ENCODE measurements at places on chromosomes 1 and 21.
A peak's percentile ranks its signal among the peaks of the same experiment; 100 is the strongest.

DNA sequence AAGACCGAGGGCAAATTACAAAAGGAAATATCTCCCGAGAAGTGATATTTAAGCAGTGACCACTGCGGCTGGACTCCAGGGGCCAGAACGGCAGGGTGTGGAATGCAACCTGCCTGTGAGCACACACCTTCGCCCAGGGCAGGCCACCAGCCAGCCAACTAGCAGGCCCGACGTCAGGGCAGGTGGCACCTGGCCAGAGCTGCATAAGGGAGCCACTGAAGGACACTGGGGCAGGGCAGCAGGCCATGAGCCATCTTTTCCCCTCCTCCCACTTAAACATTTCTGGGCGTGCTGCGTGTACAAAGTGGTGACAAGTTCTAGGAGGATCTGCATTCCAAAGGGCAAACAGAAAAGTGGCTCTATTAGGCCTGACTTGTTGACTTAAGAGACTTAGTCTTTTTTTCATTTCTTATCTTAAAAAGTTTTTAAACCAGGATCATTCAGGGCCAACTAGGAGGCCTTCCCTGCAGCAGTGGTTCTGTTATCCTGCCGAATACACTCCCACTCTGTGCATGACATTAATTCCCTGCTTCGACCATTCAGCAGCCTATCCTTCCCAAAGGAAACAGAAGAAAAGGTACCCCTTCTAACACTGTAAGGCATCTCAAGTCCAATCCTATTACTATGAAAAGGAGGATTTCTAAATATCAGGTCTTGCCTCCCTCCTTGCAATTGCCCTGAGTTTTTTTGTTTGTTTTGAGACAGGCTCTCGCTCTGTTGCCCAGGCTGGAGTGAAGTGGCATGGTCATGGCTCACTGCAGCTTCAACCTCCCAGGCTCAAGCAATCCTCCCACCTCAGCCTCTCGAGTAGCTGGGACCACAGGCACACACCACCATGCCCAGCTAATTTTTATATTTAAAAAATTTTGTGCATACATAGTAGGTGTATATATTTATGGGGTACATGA lies 96.3 kb downstream of the BCAR3 start:
- no peak for DNase-seq

DNA sequence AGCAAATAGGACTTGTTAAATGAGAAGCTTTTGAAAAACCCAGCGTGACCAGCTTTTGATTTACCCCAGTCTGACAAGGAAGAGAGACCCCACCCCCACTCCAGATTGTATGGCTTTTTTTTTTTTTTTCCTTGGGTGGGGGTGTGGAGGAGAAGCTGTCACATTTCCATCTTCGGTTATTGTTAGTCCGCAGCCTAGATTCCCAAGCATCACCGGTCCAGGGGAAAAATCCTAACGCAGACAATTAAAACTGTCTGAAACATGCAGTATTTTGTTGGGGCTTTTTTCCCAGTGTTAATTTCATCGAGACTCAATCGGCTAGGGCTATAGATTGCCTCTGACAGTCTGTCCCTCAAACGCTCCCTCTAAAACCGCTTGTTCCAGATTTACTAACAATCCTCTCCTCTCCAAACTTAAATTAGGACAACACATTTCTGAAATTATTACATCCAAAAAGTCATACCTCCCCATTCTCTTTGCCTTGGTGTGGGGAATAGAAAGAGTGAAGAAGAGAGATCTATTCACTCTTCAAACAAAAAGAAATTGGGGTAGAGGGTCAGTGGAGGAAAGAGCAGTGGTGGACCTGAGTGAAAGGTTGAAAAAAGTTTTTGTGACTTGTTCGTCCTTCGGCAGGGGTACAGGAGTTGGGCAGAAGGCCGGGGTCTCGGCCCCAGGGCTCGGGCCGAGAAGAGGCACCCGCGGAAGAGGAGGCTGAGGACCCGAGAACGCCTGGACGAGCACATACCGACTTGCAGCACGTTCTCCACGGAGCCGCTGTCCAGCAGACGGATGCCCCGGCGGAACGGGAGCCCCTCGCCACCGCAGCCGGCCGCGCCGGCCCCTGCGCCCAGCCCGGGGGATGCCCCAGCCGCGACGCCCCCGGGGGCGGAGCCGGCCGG lies 1.1 kb downstream of the ZSWIM5 start:
- DNase-seq, result no peak

- DNase-seq, result no peak
These were observed 4.0 kb upstream of the TNFRSF14 start for GRCh38 chr1:2552189-2552588.

DNA sequence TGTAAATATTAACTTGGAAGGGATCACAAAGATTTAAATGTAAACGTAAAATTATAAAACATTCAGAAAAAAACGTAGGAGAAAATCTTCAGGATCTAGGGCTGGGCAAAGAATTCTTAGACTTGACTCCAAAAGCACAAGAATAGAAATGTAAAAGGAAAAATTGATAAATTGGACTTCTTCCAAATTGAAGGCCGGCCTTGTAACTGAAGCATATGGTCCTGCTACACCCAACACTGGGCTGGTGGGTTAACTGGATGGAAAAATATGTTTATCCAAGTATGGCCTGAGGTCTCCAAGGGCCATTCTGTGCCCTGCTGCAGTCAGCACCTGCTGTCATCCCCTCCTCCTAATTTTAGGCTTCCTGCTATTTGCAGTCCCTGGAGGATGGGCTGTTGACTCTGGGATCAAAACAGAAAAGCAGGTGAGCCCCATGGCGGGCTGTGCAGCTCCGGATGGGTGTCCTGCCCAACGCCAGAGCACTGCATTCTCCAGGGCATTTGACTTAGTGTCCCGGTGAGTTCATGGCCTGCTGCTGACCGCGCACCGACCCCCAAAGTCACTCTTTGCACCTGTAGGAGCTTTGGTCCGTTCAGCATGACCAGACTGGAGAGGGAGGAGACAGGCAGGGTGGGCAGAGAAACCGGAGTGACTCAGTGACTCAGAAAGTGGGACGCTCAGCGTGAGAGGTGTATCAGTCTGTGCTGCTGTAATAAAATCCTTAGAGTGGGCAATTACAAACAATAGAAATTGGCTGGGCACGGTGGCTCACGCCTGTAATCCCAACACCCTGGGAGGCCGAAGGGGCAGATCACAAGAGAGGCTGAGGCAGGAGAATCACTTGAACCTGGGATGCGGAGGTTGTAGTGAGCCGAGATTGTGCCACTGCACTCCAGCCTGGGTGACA lies 6.1 kb upstream of the AIRE start:
- no peak for DNase-seq

DNA sequence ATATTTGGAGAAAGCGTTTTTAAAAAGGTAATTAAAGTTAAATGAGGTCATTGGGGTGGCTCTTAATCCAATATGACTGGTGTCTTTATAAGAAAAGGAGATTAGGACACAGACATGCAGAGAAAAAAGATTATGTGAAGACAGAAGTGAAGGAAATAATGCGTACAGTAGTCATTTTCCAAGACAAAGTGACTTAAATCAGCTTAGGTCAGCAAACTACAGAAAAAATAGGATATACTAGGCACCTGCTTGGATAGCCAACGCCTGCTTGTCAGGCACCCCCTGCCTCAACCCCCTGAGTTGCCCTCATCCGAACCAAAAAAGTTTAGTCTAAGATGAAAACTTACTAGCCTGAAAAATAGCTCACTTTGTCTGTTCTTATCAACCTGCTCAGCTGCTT lies 58.2 kb upstream of the SPAG17 start:
- no peak for DNase-seq

GRCh38 chr1:227192163-227192562 lies 126.1 kb downstream of the CDC42BPA start:
- no peak for DNase-seq

- no peak for DNase-seq
These were observed 152.5 kb upstream of the KCND3 start for GRCh38 chr1:112141923-112142322.

DNA sequence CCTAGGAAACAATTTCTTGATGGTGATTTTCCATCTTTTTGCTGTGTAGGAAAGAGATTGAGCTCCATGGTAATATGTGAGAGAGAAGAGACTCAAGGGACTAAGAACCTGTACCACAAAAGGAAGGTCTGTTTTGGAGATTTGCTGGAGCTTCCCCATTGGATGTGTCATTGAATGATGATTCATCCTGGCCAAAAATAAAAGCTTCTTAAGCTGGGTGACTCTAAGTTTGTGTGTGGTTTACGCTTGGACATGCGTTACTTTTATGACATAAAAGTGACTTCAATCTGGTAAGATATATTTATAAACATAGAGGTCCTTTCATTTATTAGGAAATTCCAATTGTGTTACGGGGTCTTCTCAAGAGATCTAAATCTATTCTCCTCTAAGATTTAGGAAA lies 17.4 kb upstream of the IL19 start:
- no peak for DNase-seq

- no peak for DNase-seq
These were observed 219.5 kb downstream of the ZP4 start for GRCh38 chr1:237671262-237671661.

DNA sequence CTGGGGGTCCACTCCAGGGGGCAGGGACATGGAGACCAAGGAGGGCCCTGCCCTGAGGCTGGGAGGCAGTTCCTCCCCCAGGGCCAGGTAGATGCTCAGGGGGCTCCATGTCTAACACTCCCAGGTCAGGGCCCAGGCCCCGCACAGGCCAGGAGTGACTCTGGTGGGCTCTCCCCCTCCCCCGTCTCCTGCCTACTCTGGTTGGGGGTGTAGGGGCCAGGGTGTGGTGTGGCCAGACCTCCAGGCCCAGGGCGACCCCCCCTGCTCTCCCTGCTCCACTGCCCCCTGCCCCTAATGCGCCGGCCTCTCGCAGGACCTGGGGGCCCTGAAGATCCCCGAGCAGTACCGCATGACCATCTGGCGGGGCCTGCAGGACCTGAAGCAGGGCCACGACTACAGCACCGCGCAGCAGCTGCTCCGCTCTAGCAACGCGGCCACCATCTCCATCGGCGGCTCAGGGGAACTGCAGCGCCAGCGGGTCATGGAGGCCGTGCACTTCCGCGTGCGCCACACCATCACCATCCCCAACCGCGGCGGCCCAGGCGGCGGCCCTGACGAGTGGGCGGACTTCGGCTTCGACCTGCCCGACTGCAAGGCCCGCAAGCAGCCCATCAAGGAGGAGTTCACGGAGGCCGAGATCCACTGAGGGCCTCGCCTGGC lies 19.7 kb upstream of the CCDC27 start:
- no peak for DNase-seq

GRCh38 chr1:113616156-113616555 lies 143.1 kb downstream of the PHTF1 start:
- DNase-seq, result no peak

DNA sequence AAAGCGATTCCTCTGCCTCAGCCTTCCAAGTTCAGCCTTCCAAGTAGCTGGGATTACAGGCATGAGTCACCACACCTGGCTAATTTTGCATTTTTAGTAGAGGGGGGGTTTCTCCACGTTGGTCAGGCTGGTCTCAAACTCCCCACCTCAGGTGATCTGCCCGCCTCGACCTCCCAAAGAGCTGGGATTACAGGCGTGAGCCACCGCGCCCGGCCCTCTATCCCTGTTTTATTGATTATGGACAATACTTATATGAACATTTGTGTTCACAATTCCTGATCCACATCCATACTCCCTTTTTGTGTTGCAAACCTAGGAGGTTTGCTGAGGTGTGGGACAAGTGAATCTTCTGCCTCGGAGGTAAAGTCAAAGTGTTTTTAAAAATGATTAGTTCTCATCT lies 245.3 kb downstream of the GREM2 start:
- no peak for DNase-seq

DNA sequence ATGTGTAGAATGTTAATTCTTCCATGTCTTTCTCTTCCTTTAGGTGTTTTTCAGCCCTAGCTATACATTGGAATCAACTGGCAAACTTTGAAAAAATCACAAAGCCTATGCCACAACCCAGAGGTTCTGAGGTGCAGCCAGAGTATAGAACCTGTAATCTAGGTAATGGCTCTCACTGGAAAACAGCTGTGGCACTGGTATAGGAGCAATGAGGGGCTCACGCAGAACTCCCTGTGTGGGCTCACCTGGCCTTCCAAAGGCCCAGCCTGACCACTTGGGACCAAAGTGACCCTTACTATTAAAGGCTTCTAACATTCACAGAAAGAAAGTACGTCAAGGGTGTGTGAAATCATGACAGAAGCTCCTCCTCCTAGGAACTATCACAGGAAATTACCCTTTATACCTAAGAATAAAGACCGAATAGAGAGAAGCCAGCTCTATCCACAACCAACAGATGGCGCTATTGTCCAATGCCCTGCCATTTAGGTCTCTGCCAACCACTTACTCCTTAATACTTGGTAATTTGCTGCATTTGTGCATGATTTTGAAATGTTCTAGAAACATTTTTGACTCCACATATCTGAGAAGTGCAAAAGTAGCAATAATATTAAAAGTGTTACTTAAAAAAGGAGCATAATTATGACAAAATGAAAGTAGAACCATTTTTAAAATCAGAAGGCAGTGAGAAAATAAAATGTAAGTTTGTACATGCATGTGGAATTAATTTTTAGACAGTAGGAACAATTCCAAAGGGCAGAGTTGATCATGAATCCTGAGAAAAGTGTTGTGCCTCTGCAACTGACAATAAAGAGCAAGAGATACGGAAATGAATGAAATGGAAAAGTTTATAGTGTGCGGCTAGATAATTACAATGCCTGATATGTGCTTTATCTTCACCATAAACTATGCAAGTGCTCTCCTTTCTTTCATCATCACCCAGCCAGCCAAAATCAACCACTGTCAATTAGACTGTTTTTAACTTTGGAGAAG lies 93.1 kb upstream of the HAO2 start:
- peak; percentile 6 for DNase-seq

DNA sequence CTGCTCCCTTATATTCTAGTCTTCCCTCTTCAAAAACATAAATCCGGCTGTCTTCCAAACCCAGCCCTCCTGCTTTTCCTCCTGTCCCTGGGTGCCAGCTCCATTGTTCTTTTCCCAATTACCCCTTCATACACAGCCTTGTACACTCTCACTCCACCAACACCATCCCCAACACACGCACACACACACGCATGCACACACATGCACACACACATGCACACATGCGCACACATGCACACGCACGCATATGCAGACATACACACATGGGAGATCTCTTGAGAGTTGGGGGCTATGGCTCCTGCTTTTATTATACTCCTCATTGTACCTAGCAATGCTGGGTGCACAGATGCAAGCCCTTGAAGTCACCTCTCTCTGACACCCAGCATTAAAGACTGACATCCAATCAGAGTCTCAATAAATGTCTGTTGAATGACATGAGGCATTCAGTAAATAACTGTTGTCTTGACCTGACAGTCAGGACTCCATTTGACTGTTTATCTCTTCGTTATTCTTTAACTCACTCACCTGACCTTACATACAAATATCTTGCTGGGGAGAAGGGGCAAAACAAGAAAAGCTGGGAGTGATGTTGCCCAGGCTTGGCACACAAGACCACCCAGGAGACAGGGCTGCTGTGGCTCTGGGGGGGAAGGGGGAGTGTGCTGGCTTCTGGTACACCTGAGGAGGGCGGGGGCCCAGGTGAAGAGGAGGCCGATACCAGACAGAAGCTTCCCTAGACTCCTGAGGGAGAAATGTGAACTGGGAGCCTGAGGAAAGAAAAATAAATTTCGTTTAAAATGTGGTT lies 16.0 kb downstream of the ABCA4 start:
- DNase-seq, result no peak

GRCh38 chr1:224859651-224860050 lies 69.8 kb upstream of the DNAH14 start:
- no peak for DNase-seq

GRCh38 chr1:216682752-216683151 lies 40.5 kb downstream of the ESRRG start:
- DNase-seq, result no peak

- DNase-seq, result no peak
These were observed 21.5 kb downstream of the NPHP4 start for GRCh38 chr1:5970610-5971273.

All from activated CD4-positive, alpha-beta T cell treated with anti-CD3 and anti-CD28 coated beads, Interleukin-2, amount 50 U/mL, for 4 hours (primary cell).